ENCODE measurements at places on chromosomes 16 and 17. TPM values are rescaled to one million over a fixed set of nuclear protein-coding genes. Genes with fewer than 3 reads are reported as not detected.

DNA sequence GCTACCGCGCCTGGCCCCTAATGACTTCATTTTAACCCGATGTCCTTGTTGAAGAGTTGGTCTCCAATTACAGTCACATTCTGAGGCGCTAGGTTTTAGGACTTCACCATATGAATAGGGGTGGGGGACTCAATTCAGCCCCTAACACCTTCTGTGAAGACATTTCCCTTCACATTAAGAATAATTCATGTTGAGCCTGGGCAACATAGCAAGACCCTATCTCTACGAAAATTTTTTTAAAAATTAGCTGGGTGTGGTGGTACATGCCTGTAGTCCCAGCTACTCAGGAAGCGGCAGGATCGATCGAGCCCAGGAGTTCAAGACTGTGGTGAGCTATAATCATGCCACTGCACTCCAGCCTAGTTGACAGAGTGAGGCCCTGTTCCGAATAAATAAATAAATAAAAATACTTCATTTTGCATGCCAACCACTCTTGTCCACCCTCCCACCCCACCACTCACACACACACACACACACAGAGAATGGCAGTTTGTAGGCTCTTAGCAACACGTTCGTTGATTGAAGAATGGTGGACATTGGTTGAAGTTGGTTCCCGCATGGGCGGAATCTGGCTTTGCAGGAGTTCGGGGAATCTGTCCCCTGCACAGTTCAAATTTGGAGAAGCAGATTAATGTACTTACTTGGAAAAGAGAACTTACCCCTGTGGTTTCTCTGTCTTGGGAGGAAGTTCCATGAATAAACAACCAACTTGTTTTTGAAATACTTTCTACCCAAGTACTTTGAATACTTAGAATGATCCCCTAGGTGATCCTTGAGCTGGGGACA lies 27.8 kb upstream of the TVP23A start:
- no peak for DNase-seq

DNA sequence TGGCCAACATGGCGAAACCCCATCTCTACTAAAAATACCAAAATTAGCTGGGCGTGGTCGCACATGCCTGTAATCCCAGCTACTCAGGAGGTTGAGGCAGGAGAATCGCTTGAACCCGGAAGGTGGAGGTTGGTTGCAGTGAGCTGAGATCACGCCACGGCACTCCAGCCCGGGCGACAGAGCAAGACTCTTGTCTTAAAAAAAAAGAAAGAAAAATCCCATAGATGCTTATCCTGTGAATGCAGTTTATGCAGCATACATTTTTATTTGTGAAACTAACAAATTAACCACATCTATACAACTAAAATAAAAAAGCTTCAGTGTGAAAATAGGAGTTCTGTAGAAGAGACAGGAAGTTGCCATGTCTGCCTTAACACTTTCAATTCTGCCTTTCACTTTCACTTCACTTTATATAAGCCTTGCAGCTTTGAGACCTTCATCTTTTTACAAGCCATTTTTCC lies 7.1 kb downstream of the IGSF6 start:
- DNase-seq: no peak

DNA sequence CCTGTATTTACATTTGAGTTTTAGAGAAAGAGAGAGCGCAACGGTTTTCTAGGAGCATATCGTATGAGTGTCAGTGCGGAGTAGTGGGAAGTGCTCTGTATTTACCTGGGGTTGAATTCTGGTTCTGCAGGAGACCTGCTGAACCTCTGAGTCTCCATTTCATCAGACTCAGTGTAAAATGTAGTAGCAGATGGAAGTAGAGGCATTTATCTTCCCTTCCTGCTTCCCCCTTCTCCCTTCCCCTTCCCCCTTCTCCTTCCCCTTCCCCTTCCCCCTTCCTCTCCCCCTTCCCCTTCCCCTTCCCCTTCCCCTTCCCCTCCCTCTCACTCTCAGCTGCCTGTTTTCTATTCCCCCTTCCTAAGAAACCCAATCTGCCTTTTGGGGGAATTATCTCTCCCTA lies 426.9 kb downstream of the NPIPA7 start:
- DNase-seq: no peak

TBC1D3C gene
- total RNA-seq: 0.03 TPM

SKAP1 gene
- not detected for total RNA-seq

GRCh38 chr16:680625-680945 lies 375 bp downstream of the STUB1 start:
- DNase-seq: peak; percentile 73
